ENCODE measurements at places on chromosomes 16 and 17. TPM values are rescaled to one million over a fixed set of nuclear protein-coding genes. Genes with fewer than 3 reads are reported as not detected.

ADAMTS18 gene
- not detected for total RNA-seq

TNFSF13 gene
- total RNA-seq = 2.0 TPM

CALB2 gene
- 0.33 TPM for total RNA-seq

C17orf67 gene
- 0.73 TPM for total RNA-seq

KRTAP9-8 gene
- not detected for total RNA-seq

CCDC40 gene
- 2.0 TPM for total RNA-seq

NOS2 gene
- total RNA-seq = not detected

ESRP2 gene
- 0.99 TPM for total RNA-seq

NPIPA2 gene
- total RNA-seq = 1.2 TPM

CDT1 gene
- total RNA-seq = 10.9 TPM

MMP28 gene
- total RNA-seq = not detected

CD300H gene
- not detected for total RNA-seq

SEC14L5 gene
- total RNA-seq = 2.0 TPM

SNX20 gene
- not detected for total RNA-seq

PRAC1 gene
- total RNA-seq = not detected

KCNAB3 gene
- total RNA-seq = 0.33 TPM

C16orf92 gene
- total RNA-seq = not detected

FDXR gene
- 42.2 TPM for total RNA-seq

GEMIN4 gene
- 10.3 TPM for total RNA-seq

KRT9 gene
- not detected for total RNA-seq

KRTAP2-3 gene
- total RNA-seq = not detected

LGALS9B gene
- not detected for total RNA-seq

MT3 gene
- total RNA-seq = not detected

MILR1 gene
- total RNA-seq = 6.5 TPM

SEPTIN1 gene
- 0.50 TPM for total RNA-seq

NECAB2 gene
- under 0.01 TPM for total RNA-seq

USP43 gene
- total RNA-seq = not detected

RSKR gene
- total RNA-seq = 5.1 TPM

CDH13 gene
- 11.6 TPM for total RNA-seq

ITGAX gene
- 0.17 TPM for total RNA-seq

KCNH6 gene
- total RNA-seq = not detected

NOD2 gene
- under 0.01 TPM for total RNA-seq

SLC5A10 gene
- total RNA-seq = not detected

ZNF652 gene
- 8.3 TPM for total RNA-seq

HOXB6 gene
- 0.83 TPM for total RNA-seq

CES5A gene
- not detected for total RNA-seq

PPY gene
- not detected for total RNA-seq

METRNL gene
- total RNA-seq = 106 TPM

NPIPA3 gene
- total RNA-seq = 1.2 TPM

STARD3 gene
- 32.3 TPM for total RNA-seq

PALB2 gene
- 8.4 TPM for total RNA-seq

MYH1 gene
- total RNA-seq = not detected

PPM1E gene
- 0.17 TPM for total RNA-seq

TAOK2 gene
- total RNA-seq = 59.2 TPM

DNAH2 gene
- 0.17 TPM for total RNA-seq

ERN2 gene
- total RNA-seq = 0.15 TPM

PIPOX gene
- 3.0 TPM for total RNA-seq

MYH2 gene
- not detected for total RNA-seq

B4GALNT2 gene
- total RNA-seq = not detected

FBXO39 gene
- total RNA-seq = 0.15 TPM

CALCOCO2 gene
- total RNA-seq = 67.9 TPM

All from smooth muscle cell of trachea (primary cell).